Small intestine (tissue), 16 donors: ENCODE measurements at places on chromosomes 11 and 22. TPM values are rescaled to one million over a fixed set of nuclear protein-coding genes. Genes with fewer than 3 reads are reported as not detected.

Gene RIMBP3B
- not detected for polyA plus RNA-seq

Gene GAL3ST1
- polyA plus RNA-seq: 89.5 TPM

Gene TREH
- polyA plus RNA-seq: 64.0 TPM

Gene ART5
- polyA plus RNA-seq: 0.25 TPM

Gene RGL4
- 0.60 TPM for polyA plus RNA-seq

Gene LGR4
- 10.1 TPM for polyA plus RNA-seq

Gene B3GAT1
- polyA plus RNA-seq: 1.4 TPM

Gene FGF3
- not detected for polyA plus RNA-seq

Gene ENTHD1
- not detected for polyA plus RNA-seq

Gene NLRP6
- polyA plus RNA-seq: 72.4 TPM

Gene TOP3B
- polyA plus RNA-seq: 26.9 TPM

Gene CSNK1E
- 92.1 TPM for polyA plus RNA-seq

Gene FXYD6
- polyA plus RNA-seq: 0.67 TPM

Gene OR2D2
- not detected for polyA plus RNA-seq
